ENCODE measurements at places on chromosomes 2 and 18.

- no peak for DNase-seq
Observed at GRCh38 chr2:154549869-154550268, 148.6 kb upstream of the KCNJ3 start.

GRCh38 chr2:45640576-45640975, 10.9 kb upstream of the PRKCE start:
- DNase-seq = no peak

- no peak for DNase-seq
Observed at GRCh38 chr2:163610817-163611556, 124.8 kb downstream of the FIGN start.

DNA sequence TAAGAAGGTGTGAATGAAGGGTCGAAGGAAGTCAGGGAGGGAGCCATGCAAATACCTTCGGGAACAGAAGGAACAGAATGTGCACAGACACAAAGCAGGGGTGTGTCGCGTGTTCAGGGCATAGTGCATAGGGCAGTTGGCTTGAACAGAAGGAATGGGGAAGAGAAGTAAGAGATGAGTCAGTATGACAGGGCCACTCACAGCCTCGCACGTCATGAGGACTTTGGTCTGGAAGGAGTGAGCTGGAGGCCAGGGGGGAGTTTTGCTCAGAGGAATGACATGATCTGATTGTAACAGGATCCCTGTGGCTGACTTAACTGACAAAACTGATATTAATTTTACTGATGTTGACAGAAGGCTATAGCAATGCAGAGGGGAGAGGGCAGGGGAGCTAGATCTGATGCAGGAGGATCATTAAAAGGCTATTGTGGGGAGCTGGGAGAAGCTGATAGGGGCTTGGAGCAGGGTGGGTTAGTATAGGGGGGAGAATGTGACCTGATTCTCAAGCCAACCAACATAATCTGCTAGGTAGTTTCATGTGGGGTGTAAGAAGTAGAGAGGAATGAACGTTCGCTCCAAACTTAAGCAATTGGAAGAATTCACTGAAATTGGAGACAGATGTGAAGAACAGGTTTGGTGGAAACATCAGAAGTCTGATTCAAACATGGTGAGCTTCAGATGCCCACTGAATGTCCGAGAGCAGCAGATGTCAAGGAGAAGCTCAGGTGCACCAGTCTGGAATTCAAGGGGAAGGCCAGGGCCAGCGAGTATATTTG, 60.4 kb upstream of the COPS8 start:
- no peak for DNase-seq

DNA sequence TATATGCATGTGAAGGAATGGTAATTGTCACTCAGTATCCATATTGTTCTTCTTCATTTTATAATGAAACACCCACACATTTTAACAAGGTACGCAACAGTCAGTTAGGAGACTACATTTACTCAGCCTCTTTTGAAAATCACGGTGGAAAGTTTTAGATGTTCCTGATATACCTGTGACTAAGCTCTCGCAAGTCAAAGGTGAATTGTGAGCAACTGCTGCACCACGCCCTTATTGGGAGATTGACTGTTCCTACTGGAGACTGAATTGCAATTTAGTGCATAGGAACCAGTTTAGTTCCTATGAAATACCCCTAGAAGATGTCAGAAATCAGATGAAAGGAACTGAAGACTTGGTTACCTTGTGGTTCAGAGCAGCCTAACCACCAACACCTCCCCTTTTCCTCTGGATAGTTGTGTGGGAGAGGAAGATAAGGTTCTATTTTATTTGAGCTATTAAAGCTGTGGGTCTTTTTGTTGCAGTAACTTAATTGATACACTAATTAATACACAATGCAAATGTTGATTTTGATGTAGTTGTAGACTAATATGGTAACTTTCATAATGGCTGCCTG, 1280.5 kb upstream of the CDH2 start:
- DNase-seq = no peak

DNA sequence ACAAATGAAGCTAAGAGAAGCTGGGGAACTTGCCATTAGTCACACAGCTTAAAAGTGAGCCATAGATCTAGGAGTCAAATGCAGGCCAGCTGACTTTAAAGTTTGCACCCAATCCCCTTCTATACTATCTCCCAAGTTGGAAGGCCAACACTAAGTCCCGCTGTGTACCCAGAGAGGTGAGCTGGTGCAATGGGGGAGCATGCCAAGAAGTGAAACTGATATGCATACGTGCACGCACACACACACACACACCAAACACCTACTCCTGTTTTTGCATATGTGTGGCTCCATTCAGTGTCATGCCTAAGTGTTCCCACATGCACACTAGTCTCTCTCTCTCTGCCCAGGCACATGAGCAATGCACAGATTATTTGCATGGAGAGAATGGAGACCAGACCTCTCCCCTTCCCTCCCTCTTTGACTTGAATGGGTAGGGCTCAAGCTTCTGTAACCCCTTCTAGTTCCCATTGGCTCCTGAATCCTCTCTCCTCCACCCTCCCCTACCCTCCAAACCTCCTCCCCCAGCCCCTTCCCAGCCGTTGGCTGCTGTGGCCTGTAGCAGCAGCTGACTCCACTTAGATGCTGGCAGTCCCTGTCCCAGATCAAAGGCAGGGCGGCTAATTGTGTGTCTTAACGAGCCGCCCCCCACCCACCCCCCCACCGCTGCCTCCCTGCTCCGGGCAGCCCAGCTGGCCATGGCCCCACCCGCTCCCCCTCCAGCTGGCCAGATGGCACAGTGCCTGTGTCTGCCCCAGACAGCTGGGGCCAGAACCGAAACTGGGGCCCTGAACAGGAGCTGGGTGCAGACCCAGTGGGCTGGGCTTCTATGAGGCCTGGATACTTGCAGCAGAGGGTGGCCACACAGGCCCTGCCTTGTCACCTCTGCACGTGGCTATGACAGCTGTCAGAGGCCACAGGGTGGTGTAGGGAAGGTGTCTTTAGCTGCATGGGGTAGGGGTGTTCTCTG, 5.6 kb downstream of the WNT10A start:
- DNase-seq = no peak

GRCh38 chr18:1618364-1618763, 713.7 kb downstream of the ADCYAP1 start:
- DNase-seq = no peak

DNA sequence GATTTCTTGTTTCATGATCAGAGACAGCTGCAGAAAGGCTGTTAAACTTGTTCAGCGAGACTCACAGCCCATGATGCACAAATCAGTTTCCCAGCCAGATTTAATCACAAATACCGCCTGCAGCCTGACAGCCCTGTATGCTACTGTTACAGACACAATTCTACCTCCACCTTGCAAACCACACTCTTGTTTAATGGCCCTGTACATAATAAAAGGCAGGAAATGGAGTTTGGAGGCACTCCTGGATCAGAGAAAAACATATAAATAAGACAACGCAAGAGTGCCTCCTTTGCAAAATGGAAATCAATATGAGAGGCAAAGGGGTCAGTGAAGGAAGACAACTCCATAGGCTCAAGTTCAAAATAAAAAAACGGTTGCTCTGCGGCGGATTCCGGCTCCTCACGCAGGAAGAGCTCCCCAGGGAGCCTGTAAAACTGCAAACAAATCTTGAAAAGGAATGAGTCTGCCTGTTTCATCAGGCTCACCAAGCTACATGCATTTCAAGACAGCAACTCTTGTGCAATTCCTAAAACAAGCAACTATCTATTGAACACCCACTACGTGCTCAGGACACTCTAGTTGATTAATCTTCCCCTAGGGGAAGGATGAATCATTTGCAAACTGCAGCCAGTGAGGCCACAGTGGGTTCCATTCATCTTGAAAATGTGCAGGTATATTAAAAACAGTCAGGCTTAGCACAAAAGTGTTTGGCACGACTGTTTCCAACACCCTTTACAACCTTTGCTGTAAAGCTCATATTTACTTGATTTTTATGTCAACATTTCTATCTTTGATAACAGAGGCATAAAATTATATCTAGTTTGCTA, 37.5 kb downstream of the TBC1D8 start:
- DNase-seq = peak; percentile 90

- no peak for DNase-seq
Observed at GRCh38 chr2:159164457-159164911, 122.0 kb downstream of the WDSUB1 start.

- no peak for DNase-seq
Observed at GRCh38 chr2:52776571-52776970, 991.0 kb upstream of the CHAC2 start.

DNA sequence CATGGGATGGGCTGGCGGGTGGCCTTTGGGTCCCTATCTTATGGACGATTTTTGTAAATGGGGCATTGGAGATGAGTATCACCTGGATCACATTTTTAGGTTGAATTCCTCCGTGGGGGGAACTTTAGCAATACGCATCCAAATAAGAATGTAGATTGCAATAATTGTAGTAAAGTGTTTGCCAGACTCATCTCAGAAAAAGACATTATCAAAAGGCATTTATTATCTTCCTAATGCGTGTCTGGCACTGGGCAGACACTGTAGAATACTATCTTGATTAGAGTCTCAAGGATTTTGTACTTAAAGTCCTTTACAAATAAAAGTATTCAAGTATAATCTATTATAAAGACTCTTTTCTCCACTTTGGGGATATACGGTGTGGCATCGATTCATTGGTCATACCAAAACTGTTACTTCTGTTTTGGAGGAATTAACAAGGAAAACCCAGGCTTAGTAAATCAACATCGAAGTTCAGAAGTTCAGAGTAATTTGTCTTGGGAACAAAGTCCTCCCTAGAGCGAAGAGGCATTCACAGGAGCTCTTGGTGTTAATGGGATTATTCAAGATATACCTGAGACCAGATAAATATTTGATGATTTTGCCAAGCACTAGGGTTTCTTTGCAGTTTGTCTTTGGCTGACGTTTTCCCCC, 578 bp upstream of the ACKR3 start:
- no peak for DNase-seq

DNA sequence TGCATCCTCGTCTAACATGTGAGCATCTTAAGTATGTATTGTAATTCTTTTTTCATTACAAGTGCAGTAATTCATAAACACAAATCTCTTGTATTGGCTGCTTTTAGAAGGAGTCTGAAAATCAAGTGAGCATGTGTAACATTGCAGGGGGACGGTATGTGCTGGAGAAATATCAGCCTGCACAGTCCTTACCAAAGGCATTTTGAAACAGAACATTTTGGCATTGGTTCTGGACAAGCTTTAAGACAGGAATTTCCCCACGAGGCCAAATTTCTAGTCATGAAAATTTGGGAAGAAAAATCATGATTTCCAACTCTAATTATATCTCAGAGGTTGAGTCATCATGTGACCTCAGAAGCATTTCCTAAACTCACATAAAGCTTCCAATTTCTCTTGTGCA, 24.7 kb upstream of the NRP2 start:
- no peak for DNase-seq

- no peak for DNase-seq
Observed at GRCh38 chr2:226644399-226644865, 155.2 kb downstream of the IRS1 start.

- DNase-seq = no peak
Observed at GRCh38 chr2:42050703-42051542, 3.1 kb downstream of the PKDCC start.

DNA sequence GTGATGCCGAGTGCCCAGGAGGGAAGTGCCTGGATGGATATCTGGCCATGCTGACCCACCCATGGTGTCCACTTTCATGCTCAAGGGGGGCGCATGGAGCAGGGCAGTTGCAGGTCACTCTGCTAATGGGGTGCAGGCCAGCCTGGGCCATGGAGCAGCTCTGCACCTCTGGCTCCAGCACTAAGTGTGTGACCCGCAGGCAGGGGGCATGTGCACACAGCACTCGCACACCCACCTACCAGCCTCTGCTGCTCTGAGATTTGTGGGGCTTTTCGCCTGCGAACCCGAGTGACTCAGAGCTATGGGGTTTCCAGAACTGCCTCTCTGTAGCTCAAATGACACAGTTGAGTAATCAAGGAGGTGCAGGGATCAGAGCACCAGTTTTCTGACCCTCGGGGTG, 66.2 kb downstream of the CYP26B1 start:
- no peak for DNase-seq

- DNase-seq = no peak
Observed at GRCh38 chr2:119282146-119282995, 58.7 kb downstream of the STEAP3 start.

- no peak for DNase-seq
Observed at GRCh38 chr2:44713170-44713569, 228.3 kb upstream of the SIX3 start.

GRCh38 chr2:44941551-44942234, at the start of gene SIX3:
TSS of gene SIX3 (plus strand) at chr2:44941702. CDS start at chr2:44942105, 403 bp downstream.
- DNase-seq = peak; percentile 36

DNA sequence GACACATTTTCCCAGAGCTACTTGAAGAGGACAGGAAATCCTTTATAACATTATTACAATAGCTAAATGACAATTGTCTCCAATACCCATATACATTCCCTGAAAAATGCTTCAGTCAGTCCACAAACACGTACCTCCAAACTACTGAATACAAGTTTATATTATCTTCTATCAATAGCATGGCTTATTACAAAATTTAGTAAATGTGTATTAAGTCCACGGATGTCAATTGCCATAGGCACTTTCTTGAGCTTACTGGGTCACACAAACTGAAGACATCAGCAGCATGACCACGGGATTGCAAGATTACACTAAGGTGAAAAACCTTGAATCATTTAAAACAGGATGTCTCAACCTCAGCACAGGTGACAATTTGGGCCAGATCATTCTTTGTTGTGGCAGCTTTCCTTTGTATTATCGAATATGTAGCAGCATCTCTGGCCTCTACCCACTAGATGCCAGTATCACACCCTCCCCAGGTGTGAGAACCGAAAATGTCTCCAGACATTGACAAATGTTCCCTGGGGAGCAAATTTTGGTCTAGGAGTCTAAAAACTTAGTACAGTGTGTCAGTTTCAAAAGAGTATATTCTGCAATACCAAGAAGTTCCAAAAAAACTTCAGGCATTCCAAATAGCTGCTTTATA, 1.4 kb downstream of the MBD2 start:
- DNase-seq = no peak

GRCh38 chr2:200039724-200040650, 84.6 kb downstream of the MAIP1 start:
- DNase-seq = no peak

GRCh38 chr2:175540421-175540820, 358.9 kb upstream of the ATP5MC3 start:
- DNase-seq = no peak

DNA sequence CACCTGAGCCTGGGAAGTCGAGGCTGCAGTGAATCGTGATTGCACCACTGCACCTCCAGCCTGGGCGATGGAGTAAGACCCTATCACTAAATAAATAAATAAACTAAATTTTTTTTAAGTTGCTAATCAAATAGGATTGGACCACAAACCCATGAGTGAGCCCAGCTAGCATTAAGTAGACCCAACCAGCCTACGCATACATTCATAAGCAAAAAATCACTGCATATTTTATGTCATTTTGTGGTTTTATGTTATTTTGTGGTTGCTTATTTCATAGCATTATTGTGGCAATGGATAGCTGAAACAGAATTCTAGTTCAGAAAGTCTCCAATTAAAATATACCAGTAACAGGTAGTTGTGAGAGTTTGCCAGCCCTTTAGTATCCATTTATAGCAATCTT, 29.1 kb upstream of the ZC3H15 start:
- no peak for DNase-seq

DNA sequence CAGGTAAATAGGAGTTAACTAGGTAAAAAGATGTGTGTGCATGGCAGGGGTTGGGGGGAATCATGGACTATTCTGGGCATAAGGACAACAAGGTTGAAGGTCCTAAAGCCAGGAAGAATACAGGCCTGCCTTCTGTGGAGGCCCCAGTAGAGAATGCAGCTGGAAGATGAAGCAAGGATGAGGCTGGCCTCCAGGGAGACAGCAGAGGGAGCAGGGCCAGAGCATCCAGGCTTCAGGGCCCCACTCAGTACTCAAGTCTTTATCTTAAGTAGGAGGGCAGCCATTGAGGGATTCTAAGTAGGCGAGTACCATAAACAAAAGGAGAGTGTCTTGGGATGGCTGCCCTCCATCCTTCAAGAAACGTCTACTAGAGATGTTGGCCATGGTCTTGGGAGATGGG, 101.8 kb upstream of the APCDD1 start:
- DNase-seq = no peak
